ENCODE measurements at places on chromosomes 12 and 14. TPM values are rescaled to one million over a fixed set of nuclear protein-coding genes. Genes with fewer than 3 reads are reported as not detected.

- no peak for DNase-seq
Observed at GRCh38 chr12:5254703-5255102, 177.2 kb upstream of the NTF3 start.

- no peak for DNase-seq
Observed at GRCh38 chr14:20614038-20614840, 23.1 kb upstream of the RNASE12 start.

The FBXW8 gene
- 16.8 TPM for total RNA-seq

DNA sequence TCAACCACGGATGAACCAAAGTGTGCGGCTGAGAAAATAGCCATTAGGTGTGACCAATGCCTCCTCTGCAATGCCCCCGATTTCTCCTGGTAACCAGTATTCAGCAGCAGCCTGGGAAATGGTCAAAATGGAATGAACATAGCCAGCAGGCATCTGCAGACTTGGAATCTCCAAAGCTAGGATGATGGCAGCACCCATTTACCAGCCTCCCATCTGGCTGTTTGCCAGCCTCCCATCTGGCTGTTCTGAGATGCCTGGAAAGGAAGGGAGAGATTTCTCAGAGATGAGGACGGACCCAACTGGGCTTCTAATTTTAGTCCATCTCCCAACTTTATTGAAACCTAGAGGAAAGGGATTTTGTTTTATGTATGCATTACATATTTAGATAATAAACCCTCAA, 16.2 kb downstream of the CLMN start:
- no peak for DNase-seq

- no peak for DNase-seq
Observed at GRCh38 chr12:19332196-19332595, 107.1 kb upstream of the AEBP2 start.

- DNase-seq, result no peak
Observed at GRCh38 chr14:36105401-36105800, 71.1 kb downstream of the PTCSC3 start.

DNA sequence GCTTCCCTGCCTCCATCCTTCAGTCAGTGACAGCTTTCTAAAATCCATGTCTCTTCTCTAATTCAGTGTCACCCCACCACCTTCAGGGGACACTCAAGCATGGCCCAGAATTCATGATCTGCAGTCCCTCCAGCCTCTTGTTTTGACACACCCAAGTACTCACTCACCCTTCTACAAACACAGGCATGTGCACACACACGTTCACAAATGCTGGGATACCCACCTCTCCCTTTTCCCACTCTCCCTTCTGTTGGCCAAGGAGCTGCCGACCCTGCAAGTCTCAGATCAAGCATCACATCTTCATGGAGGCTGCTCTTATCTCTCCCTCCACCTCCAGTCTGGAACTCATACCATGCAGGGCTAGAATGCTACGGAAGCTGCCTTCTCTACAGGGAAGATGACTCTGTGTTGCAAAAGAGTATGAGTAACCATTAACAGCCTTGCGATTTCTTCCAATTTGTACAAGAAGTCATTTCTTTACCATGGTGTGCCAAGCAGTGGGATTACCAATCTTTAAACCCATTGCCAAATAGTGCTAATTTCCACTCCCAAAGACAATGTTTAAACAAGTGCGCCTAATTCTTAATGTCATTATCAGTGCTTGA, 196.1 kb downstream of the BCL11B start:
- DNase-seq, result no peak

Measured in A172 (cell line).